ENCODE measurements at places on chromosomes 13 and 19.

- no peak for DNase-seq
These were observed 1204.5 kb upstream of the SLC10A2 start for GRCh38 chr13:104270731-104271130.

GRCh38 chr19:55255618-55256423 lies 3.0 kb downstream of the PPP6R1 start:
- no peak for DNase-seq

DNA sequence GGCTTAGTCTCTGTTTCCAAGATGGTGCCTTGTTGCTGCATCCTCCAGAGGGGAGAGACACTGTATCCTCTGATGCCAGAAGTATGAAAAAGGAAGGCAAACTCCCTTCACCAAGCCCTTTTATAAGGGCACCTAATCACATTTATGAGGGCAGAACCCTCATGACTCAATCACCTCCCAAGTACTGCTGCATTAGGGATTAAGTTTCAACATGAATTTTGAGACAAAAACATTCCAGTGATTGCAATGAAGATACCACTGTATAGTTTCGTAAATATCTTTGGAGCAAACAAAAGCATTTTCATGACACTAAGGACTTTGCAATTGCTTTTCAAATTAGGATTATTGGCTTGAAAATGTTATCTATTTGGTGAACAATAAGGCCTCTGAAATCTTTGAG lies 63.8 kb downstream of the RNF17 start:
- DNase-seq = no peak

- DNase-seq = no peak
These were observed 8.7 kb upstream of the KLF2 start for GRCh38 chr19:16315825-16316505.

GRCh38 chr13:59422646-59423045 lies 741.1 kb downstream of the DIAPH3 start:
- no peak for DNase-seq

GRCh38 chr13:110278859-110279258 lies 28.1 kb downstream of the COL4A1 start:
- DNase-seq = no peak

- no peak for DNase-seq
These were observed at the start of gene TMPRSS9 for GRCh38 chr19:2359992-2360685. Gene TMPRSS9 (plus strand): TSS chr19:2360265. CDS start chr19:2389786, 29,521 bp downstream.

GRCh38 chr19:1471515-1472160 lies 7.4 kb downstream of the C19orf25 start:
- DNase-seq = no peak

DNA sequence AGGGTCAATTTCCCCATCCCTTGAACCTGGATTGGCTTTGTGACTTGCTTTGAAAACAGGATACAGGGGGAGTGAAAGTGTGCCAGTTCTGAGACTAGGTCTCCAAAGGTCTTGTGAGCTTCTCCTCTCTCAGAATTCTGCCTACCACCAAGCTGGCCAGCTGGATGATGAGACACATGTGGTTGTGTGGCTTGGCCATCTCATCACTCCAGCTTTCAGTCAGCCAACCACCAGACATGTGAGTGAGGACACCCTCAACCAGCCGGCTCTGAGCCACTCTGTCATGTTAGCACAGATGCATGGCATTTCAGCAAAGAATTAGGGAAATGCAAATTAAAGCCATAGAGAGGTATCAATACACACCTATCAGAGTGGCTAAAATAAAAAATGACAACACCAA lies 29.5 kb downstream of the ENOX1 start:
- no peak for DNase-seq

DNA sequence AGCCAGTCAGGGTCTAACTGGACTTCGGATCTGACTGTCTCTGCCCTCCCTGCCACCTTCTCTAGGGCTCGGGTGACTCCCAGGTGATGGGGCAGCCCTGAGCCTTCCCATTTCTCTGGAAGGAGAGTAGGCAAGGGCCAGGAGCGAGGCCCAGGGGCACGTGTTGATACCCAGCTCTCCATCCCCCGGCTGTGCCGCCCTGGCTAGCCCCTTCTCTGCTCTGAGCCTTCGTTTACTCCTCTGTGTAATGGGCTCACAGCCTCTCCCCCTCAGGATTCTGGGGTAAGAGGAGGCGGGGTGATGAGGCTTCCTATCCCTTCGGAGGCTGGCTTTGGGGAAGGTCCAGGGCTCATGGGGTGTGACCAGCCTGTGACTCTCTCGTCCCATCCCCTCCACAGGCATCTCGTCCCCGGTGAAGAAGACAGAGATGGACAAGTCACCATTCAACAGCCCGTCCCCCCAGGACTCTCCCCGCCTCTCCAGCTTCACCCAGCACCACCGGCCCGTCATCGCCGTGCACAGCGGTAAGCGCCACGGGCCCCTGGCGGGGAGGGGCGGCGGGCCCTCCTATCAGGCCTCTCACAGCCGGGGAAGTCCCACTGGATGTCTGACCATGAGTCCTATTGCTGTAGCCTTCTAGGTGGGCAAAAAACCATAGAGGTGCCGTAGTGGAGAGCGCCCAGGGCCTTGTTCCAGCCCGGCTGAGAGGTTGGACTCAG lies 31.6 kb downstream of the SMIM24 start:
- no peak for DNase-seq

GRCh38 chr13:46121033-46121432 lies 16.2 kb upstream of the CPB2 start:
- DNase-seq = no peak
